Activated CD8-positive, alpha-beta memory T cell treated with anti-CD3 and anti-CD28 coated beads, Interleukin-2, amount 10 ng/mL, durations not matched to agents 7 days and 5 days (primary cell): ENCODE measurements at places on chromosomes 16 and 17. TPM values are rescaled to one million over a fixed set of nuclear protein-coding genes. Genes with fewer than 3 reads are reported as not detected.

GRCh38 chr17:30805944-30806456 is 18.5 kb downstream of the CRLF3 start:
- H3K4me1 ChIP-seq = peaks cover 47% of the 10 kb centered on the region
- H3K36me3 ChIP-seq = peaks cover 41% of the 10 kb centered on the region

DNA sequence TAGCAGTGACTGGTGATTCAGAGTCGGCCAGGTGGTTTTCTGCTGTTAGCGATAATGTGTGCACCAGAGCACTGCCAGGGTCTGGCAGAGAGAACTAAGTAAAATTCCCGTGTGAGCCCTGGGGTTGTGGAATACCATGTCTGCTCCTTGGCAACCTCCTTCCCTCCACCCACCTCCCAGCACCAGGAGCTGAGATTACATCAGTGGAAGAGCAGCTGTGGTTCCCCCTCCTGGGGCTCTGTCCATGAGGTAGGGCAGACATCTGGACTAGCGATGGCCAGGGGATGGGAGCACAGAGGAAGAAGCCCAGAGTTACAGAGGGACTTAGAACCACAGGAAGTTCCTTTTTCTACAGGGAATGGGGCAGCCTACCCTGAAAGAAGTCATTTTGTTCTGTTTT is 15.8 kb downstream of the CLEC10A start:
- no peak for DNase-seq
- no peaks in the 10 kb centered on the region for H3K4me1 ChIP-seq
- no peak overlapping the region for H3K4me3 ChIP-seq
- H3K27ac ChIP-seq = no peak overlapping the region
- no peaks in the 10 kb centered on the region for H3K36me3 ChIP-seq

Gene PLA2G15
- total RNA-seq = 9.3 TPM

Gene C17orf67
- 4.2 TPM for total RNA-seq
